ENCODE measurements at places on chromosomes 5 and 9. TPM values are rescaled to one million over a fixed set of nuclear protein-coding genes. Genes with fewer than 3 reads are reported as not detected.

GRCh38 chr9:18798106-18798505 is 234.9 kb downstream of the SAXO1 start:
- no peaks in the 10 kb centered on the region for H3K27me3 ChIP-seq
- no peak for DNase-seq
- H3K36me3 ChIP-seq, result no peaks in the 10 kb centered on the region

DNA sequence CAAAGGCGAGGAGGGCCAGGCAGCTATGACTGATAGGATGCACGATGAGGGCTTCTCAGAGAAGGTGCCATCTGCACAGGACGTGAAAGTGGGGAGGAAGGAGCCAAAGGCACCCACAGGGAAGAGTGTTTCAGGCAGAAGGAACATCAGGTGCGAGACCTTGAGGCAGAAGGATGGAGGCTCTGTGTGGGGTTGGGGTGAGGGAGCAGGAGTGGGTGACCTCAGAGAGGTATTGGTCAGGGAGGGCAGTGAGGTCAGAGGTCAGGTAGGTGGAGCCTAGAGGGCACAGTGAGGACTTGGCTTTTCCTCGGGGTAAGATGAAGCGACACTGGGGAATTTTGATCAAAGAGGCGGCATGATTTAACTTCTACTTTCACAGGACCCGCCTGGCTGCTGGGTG is 64.7 kb upstream of the XPA start:
- no peak for DNase-seq
- no peak overlapping the region for H3K4me3 ChIP-seq
- H3K27ac ChIP-seq, result no peak overlapping the region
- H3K27me3 ChIP-seq, result peaks cover 44% of the 10 kb centered on the region
- no peaks in the 10 kb centered on the region for H3K36me3 ChIP-seq
- no peaks in the 10 kb centered on the region for H3K4me1 ChIP-seq

- H3K4me3 ChIP-seq, result no peak overlapping the region
- H3K36me3 ChIP-seq, result peaks cover 12% of the 10 kb centered on the region
- peaks cover 33% of the 10 kb centered on the region for H3K4me1 ChIP-seq
- no peak for DNase-seq
- H3K27ac ChIP-seq, result peak overlapping the region; percentile 39
- H3K27me3 ChIP-seq, result no peaks in the 10 kb centered on the region
Observed at GRCh38 chr9:137764171-137764671, 113.4 kb upstream of the CACNA1B start.

DNA sequence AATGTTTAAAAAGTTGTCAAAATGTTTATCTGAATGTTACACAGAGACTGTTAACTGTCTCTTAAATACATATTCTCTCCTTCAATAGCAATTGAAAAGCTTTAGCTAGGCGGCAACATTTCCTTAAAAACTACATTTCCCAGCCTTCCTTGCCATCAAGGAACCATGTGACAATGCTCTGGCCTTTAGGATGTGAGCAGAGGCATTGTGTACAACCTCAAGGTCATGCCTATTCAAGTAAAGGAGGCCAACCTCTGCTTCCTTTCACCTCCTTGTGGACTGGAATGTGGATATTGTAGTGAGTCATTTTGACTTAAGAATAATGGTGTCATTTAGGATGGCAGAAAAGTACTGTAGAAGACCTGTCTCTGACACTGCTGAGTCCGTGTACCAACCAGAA is 23.7 kb upstream of the MROH2B start:
- no peaks in the 10 kb centered on the region for H3K36me3 ChIP-seq
- no peak overlapping the region for H3K27ac ChIP-seq
- no peaks in the 10 kb centered on the region for H3K4me1 ChIP-seq
- DNase-seq, result no peak
- no peaks in the 10 kb centered on the region for H3K27me3 ChIP-seq

Gene CNTNAP3B
- not detected for total RNA-seq

DNA sequence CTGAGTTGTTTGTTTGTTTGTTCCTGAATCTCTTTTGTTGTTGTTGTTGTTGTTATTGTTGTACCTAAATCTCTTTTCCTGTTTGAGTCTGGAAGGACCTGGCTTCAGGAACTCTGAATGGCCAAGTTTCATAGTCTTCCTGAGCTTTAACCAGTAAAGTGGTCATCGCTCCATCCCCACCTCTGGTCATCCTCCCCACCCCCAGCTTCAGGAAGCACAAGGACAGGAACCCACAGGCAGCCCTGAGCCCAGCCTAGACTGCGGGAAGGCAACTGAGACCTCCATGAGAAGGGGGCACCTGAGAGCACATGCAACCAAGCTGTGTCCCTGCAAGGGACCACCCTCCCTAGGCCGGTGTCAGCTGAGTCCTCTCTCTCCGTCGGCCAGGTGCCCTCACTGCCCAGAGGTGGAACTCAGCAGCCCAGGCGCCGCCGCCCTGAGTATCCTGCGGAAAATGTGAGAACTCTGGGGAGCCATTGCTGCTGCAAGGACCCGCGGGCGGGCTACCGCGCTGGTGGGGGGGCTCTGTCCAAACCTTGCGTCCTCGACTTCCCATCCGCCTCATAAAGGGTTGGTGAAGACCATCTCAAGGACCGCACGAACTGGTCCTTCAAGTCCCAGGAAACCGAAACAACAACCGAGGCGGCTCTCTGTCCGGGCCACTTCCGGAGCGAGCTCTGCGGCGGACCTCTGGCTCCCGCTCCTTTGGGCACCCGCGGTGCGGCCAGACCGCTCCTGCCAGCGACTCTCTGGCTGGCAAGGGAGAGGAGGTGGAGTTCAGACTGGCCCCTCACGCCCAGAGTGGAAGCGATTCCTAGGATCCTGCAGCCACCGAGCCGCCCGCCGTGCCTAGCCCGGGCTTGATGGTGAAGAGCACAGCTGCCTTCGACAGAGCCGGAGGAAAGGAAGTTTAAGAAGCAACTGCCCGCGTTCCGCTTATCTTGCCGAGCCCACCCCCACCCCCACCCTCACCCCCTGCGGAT is 4.2 kb downstream of the BARX1 start:
- H3K36me3 ChIP-seq, result peaks cover 2% of the 10 kb centered on the region
- peaks cover 61% of the 10 kb centered on the region for H3K4me1 ChIP-seq
- no peak overlapping the region for H3K27ac ChIP-seq
- no peak for DNase-seq
- peaks cover 87% of the 10 kb centered on the region for H3K27me3 ChIP-seq
- peak overlapping the region; percentile 83 for H3K4me3 ChIP-seq

Gene C5orf58
- not detected for total RNA-seq

DNA sequence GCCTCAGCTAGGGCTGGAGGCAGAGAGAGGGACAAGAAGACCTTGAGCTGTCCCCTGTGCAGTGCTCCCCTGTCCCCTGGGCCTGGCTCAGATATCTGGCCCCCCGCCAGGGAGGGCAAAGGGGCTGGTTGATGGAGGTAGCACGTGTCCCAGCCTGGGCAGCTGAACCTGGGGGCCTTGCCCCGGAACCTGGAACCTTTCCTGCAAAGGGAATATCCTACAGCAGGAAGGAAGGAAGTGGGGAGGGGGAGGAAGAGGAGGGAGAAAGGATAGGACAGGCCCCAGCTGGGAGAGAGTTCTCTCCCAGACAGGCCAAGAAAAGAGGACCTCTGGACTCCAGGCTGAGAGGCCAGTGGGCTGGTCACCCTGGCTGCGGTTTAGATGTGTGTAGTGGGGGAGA is 27.6 kb upstream of the PSD2 start:
- DNase-seq, result no peak
- H3K4me3 ChIP-seq, result no peak overlapping the region
- no peak overlapping the region for H3K27ac ChIP-seq
- peaks cover 13% of the 10 kb centered on the region for H3K4me1 ChIP-seq

DNA sequence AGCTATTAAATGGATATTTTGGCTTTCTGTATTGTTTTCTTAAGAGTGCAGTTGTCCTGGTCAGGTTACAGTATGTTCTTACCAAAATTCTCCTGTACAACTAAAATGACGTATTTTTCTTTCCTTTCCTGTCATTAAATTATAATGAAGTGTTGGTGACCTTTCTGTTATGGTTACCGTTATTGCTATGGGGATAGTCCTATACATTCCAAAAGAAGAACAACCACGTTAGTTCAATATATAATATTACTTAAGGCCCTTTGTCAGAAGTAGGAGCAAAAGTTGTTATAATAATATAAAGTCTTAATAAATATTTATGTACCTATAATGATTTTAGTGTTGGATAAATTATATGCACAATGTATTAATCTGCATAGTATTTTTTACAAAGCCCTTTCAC is 82.4 kb upstream of the NREP start:
- DNase-seq, result no peak
- H3K36me3 ChIP-seq, result no peaks in the 10 kb centered on the region
- H3K4me1 ChIP-seq, result no peaks in the 10 kb centered on the region
- H3K27me3 ChIP-seq, result peaks cover 15% of the 10 kb centered on the region
